Fibroblast of the aortic adventitia (primary cell): ENCODE measurements at places on chromosomes 2 and 18. TPM values are rescaled to one million over a fixed set of nuclear protein-coding genes. Genes with fewer than 3 reads are reported as not detected.

The REG1B gene
- not detected in 2 replicates for total RNA-seq

The SKOR2 gene
- total RNA-seq, result not detected in 2 replicates

DNA sequence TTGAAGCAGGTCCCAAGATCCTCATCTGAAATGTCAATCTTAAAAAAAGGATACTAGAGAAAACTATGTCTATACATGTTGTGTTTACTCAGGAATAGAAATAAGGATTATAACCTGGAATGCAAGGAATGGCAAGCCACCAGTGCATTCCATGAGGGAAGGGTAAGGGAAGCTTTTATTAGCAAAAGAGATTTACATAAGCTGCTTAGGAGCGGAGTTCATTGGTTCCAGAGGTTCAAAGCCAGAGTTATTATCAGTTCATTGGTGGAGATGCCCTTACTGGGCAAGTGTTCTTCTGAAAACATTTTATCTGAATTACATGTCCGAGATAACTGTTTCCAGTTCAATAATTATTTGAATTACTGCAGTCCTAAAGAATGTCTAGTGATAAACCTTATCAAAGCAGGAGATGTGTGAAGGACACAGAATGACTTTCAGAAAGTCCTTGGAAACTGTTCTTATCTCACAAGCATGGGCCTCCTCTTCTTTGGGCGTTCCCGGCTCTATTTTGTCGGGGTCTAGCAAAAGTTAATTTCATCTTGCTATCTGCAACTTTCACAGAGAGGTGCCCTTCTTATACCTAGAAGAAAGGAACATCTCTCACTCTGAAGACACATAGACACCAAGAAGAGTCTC lies 23.5 kb downstream of the COMMD1 start:
- peak; percentile 43 for DNase-seq

GRCh38 chr2:88737385-88737784 lies 45.9 kb downstream of the RPIA start:
- peak; percentile 93 for DNase-seq

DNA sequence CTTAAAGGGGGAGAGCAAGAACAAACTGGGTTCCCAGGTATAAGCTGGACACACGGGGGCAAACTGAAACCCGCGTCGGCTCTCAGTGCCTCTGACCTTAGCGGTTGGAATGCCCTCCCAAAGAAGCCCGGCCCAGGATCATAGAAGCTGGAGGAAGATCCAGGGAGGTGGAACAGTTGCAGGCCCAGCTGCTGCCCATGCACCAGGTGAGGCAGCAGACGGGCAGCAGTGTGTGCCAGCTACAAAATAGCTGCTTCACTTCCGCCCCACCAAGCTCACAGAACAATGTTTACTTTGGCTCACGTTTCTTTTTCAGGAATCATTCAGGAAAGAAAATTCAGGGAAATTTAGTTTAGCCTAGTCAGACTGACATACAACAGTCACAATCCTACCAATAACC lies 3.9 kb upstream of the ERMN start:
- no peak for DNase-seq

GRCh38 chr18:22765896-22766295 lies 167.2 kb upstream of the RBBP8 start:
- no peak for DNase-seq

- no peak for DNase-seq
Measured at GRCh38 chr2:240269886-240270285, 129.4 kb upstream of the OTOS start.

GRCh38 chr18:21593540-21594257 lies 6.8 kb downstream of the ESCO1 start:
- DNase-seq, result no peak

- peak; percentile 95 for DNase-seq
Measured at GRCh38 chr18:49052891-49053644, 102.3 kb upstream of the SMAD7 start.

DNA sequence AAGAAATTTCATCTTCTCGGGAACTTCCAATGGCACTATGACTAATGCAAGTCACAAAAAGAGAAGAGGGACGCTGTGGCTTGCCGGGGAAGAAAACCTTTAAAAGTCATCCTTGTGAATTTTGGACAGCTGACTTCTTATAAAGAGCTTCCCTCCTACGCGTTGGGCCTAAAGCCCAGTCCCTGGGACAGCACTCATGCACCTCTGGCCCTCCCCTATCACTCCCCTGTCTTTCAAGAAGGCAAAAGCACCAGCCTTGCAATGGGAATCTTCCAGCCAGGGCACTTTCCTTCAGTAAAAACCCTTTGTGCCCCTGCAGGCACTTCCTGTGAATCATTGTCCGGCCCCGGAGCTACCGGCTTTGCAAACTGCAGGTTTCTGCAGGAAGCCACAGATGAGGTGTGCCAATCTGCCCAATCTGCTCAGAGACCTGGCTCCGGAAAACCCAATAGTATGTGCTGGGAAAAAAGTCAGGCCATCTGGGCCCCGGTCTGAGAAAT lies 7.1 kb downstream of the MREG start:
- no peak for DNase-seq

- DNase-seq, result no peak
Measured at GRCh38 chr2:186751790-186752189, 57.9 kb downstream of the FAM171B start.

The DTNB gene
- total RNA-seq, result 4.1 and 11.7 TPM in 2 replicates

DNA sequence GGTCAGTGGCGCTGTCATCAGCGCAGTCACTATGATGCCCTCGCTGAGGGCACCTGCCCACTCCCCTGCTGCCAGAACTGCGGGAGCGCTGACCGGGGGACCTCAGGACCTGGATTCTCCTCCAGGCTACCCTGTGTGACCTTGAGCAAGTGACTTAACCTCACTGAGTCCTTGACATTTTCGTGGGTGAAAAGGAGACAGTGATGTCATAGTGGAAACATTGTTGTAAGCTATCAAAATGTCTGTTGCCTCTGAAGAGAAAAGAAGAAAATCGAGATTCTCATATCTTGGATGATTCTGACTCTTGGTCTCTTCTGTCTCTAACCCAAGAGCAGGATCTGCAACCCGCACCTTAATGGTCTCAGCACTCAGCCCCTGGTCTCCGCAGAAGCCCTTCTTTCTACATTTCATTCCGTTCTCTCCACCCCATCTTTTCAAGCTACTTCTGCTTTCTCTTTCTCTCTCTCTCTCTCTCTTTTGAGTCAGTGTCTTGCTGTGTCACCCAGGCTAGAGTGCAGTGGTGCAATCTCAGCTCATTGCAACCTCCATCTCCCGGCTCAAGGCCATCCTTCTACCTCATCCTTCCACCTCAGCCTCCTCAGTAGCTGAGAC lies 978 bp upstream of the TUBA4A start:
- peak; percentile 16 for DNase-seq

The EGR4 gene
- not detected in 2 replicates for total RNA-seq

The CLASP1 gene
- 45.6 and 49.8 TPM in 2 replicates for total RNA-seq

The AP1S3 gene
- 8.1 and 16.8 TPM in 2 replicates for total RNA-seq

The UGT1A10 gene
- 0.41 TPM in 1 of 2 replicates, not detected in the other for total RNA-seq

DNA sequence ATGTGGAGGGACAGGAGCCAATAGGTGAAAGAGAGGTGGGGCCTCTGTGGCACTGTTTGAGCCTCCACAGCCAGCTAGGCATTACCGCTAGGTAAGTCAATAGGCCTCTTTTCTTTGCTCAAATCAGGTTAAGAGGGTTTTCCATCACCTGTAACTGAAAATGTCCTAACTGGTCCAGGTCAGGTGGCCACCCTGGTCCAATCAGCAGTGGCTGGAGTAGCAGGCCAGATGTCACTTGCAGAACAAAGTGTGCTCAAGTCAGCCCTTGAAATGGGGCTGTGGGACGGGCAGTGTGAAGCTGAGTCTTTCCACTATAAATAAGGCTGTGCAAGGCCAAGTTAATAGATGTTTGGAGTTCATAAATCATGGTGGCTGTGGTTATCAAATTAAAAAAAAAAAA lies 20.9 kb downstream of the FBXO36 start:
- DNase-seq, result no peak

- DNase-seq, result no peak
Measured at GRCh38 chr18:50307400-50307737, 19.9 kb upstream of the CXXC1 start.

GRCh38 chr2:62785216-62785615 lies 79.7 kb downstream of the EHBP1 start:
- peak; percentile 29 for DNase-seq

- peak; percentile 15 for DNase-seq
Measured at GRCh38 chr2:107595749-107596148, 230.9 kb upstream of the RGPD4 start.

DNA sequence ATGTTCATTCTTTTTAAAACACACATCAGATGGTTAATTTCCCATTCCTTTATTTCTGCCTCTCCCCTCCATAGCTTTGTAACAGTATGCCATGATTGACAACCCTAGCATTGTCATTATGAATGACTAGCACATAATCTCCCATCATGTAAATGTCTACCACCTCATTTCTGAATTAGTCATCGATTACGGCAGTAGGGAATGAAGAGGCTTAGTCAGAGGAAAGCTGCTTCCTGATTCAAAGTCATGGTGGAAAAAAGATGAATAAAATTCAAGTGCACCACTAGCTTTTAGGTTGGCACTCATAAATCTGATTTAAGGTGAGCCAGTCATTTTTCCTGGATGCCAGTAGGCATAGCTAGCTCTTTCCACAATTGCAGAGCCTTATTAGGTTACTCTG lies 19.1 kb upstream of the ACMSD start:
- peak; percentile 44 for DNase-seq

- no peak for DNase-seq
Measured at GRCh38 chr2:57432528-57432927, 614.1 kb upstream of the VRK2 start.

The ONECUT2 gene
- total RNA-seq, result under 0.01 TPM in 2 replicates

GRCh38 chr2:231667496-231667895 lies 40.8 kb upstream of the PTMA start:
- DNase-seq, result no peak

DNA sequence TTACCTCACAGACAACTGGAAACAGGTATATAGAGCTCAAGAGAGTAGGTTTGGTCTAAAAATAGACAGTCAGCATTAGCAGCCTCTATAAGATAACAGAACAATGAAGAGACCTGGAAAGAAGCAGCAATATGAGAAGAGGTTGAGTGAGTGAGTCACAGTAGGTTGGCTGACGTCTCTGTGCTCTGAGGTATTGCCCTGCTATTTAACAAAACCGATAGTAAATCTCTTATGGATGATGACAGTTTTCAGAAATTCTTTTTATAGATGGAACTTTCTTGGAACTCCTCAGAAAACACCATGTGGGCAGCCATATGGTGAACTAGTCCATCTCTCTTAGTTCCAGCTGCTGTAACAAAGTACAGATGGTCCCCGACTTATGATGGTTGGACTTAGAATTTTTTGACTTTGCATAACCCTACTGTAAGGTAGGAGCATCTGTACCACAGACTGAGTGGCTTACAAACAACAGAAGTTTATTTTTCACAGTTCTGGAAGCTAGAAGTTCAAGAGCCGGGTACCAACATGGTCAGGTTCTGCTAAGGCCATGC lies 123.5 kb downstream of the MBD2 start:
- peak; percentile 79 for DNase-seq

- no peak for DNase-seq
Measured at GRCh38 chr18:31791817-31792579, 31.3 kb upstream of the SLC25A52 start.
